ENCODE measurements at places on chromosomes 11 and 22.
A peak's percentile ranks its signal among the peaks of the same experiment; 100 is the strongest.

GRCh38 chr11:17790453-17790852 lies 55.9 kb downstream of the KCNC1 start:
- ATAC-seq = peak; percentile 63

- ATAC-seq = no peak
These were observed 27.9 kb upstream of the GRK3 start for GRCh38 chr22:25536589-25536988.

- no peak for ATAC-seq
These were observed 17.0 kb downstream of the CD3E start for GRCh38 chr11:118321386-118322082.

DNA sequence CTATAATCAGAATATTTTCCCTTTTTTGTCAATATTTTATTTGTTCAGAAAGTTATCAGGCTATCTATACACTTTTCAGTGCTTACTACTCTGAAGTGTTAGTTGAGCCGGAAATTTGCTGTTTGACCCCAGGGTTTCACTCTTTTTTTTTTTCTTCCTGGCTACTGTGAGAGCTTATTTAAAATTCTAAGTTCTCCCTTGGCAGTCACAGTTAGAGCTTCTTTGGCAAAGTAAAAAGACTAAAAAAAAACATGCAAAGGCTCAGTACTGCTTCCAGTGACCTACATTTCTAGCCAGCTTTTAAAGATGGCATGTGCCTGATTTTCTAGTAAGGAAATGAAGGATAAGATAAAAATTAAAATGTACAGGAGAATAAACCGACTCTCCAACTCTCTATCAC lies 48.4 kb downstream of the ELP4 start:
- ATAC-seq = no peak

- no peak for ATAC-seq
These were observed 556.6 kb downstream of the MIAT start for GRCh38 chr22:27213766-27214581.

DNA sequence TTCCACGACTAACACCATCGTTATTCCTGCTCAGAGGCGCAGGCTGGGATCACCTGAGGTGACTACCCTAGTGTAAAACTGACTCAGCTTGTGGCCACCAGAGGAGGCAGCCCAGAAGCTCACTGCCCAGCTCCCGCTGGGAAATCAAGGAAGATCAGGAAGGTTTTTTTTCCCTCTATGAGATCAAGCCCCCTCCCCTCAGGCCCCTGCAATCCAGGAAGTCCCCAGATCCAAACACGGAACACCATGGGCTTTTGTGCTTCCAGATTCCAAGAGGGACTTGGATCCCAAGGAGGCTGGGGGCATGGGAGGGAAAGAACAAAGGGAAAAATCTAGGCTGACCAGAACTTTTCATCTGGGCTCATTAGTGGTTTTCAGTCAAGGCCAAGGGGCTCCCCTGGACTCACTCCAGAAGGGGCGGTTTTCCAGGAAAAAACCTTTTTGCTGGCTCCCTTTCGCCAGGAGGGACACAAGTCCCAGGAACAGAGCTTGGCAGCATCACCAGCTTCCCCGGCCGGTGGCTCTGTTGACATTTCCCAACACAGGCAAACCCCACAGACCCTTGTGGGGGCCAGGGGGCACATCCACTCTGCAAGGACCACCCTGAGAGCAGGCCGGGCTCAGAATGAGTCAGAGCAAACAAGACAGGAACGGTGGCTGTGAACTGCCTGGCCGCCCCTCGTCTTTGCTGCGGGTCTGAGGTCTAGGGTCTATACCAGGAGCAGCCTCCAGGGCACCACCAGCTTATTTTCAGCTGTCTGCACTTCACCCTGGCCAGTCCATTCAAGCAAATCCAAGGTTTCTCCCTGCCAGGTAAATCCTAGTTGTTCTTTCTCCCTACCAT lies 36.8 kb downstream of the MYH9 start:
- no peak for ATAC-seq

DNA sequence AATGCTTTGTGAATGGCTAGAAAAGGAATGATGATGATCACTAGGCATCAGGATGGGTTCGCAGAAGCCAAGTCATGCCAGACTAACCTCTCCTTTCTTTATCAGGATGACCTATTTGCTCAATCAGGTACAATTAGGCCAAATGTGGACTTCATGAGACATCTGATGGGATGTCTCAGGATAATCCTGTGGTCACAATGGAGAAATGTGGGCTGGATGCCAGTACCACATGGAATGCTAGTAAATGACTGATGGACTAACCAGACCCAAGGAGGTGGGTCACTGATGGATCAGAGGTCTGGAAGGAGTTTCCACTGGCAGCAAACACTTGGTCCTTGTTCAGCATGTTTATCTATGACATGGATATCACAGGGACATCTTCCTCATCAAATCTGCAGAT lies 94.8 kb upstream of the PHOX2A start:
- no peak for ATAC-seq

DNA sequence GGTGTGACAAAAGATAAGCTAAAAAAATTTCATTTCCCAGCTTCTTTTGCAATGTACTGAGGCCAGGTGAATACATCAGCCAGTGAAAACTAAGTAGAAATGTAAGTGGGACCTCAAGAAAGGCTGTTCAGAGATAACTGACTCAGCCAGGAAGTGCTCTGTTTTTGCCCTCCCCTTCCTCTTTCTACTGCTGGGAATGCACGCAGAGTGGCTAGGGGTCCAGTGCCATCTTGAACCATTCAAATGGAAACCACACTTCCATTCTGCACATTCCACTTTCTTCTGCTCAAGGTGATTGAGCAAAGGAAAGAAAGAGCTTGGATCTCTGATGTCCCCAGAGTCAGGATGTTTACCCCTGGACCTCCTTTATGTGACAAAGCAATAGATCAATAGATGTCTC lies 27.8 kb upstream of the LMO2 start:
- ATAC-seq = no peak

DNA sequence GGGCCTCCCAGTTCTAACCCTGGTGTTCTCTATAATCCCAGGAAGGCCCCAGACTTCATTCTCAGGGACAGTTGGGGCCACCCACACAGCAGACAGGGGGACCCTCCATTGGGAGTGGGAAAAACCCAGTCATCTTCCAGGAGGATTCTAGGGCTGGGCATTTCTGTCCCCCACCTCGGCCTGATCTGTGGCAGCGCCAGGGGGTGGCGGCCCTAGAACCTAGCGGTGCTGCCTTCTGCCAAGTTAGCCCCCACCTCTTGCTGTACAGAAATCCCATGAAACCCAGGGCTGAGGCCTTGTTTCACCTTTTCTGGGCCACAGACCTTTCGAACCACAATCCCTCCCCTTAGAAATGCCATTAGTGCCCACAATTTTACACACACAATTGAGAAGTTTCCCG lies 9.6 kb downstream of the CHST1 start:
- ATAC-seq = no peak

DNA sequence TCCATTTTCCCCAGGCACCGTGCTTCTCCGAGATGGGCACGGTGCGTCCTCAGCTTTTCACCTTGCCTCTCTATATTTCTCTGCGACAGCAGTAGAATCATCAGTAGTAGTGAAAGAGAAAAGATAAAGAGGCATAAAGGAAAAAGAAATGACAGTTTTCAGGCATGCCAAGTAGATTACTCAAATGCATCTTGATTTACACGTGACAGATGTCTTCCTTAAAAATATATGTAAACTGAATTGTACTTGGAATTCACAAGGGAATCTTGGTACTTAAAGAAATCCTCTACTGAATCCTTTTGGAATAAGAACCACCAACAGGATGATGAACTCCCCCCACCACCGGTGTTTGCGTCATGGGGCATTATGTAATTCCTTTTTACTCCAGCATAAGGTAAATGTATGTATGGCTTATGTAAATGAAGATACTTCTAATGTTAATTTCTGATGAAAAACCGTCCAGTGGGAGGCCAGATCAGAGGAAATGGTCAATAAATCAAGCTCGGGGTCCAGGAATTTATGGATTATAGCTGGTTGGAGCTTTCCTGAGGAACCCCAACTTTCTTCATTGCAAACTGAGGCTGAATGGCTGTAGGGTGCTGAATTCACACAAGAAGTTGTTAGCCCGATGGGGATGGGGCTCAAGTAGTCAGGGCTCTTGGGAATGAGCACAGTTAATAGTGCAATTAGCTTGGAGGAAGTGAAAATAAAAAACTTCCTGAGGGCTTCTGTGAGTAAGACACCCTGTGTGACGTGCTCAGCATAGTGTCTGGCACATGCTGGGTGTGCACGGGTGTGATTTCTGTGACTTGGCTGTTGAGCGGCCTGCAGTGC lies 630.4 kb downstream of the OPCML start:
- ATAC-seq = peak; percentile 88

GRCh38 chr11:73195191-73196007 lies 22.7 kb upstream of the P2RY2 start:
- peak; percentile 83 for ATAC-seq

GRCh38 chr22:27990879-27991278 lies 71.8 kb upstream of the PITPNB start:
- peak; percentile 18 for ATAC-seq

DNA sequence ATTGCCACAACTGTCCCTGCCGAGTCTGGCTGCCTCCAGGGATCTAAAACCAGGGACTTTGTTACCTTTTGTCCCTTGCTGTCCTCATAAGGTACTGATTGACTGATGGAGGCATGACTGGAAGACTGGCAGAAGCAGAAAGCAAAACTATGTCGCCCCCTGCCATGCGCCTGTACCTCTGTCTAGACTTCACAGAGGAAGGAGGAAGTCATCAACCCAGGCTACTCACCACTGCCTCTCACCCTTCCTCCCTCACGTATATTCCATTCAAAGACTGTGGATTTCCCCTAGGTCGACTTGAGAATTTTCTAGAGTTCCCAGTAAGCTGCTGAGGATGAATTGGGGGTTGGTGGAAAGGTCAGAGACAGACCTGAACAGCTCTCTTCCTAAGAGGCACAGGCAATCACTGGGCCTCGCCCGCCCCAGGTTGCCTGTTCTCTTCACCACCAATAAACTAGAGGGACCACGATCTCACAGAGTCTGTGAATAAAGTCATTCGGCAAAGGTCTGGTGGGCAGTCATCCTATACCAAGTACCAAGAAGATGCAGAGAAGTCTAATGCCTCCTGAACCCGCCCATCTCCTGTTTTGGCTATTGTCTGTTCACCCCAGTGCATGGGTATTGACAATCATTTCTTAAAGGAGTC lies 27.5 kb upstream of the CHST1 start:
- ATAC-seq = no peak

DNA sequence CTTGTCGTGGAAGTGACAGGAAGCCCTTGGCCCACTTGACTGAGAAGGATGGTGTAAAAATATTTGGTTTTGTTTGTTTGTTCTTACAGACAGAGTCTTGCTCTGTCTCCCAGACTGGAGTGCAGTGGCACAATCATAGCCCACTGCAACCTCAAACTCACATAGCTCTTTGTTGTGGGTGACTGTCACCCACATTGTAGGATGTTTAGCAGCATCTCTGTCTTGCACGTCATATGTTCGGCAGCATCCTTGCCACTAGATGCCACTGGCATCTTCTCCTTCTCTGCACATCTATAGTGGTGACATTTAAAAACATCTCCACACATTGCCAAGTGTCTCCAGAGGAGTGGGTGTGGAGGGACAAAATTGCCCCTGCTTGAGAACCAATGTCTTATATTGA lies 56.8 kb downstream of the PRR5L start:
- no peak for ATAC-seq

GRCh38 chr11:1341928-1342524 lies 32.6 kb upstream of the TOLLIP start:
- ATAC-seq = no peak

- ATAC-seq = no peak
These were observed 40.5 kb downstream of the DKK3 start for GRCh38 chr11:11967669-11968510.

DNA sequence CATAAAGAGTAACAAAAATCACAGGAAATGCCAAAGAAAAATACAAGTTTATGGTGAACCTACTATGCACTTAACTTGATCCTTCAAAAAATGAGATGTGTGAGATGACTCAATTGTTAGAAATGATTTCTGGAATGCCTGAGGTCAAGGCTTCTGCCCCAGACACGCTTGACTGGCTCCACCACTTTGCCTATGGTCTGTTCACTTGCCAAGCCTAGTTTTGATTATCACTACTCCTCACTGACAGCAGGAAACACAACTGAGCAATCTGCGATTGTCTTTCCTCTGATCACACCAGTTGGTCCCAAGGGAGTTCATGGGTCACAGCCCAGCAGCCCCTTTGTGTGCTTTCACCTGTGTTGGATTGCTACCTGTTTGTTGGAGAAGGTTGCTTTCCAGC lies 20.6 kb upstream of the PRDM10 start:
- ATAC-seq = peak; percentile 60

All from esophagus mucosa (tissue), 1 donor.